ENCODE measurements at places on chromosomes 12 and 14. TPM values are rescaled to one million over a fixed set of nuclear protein-coding genes. Genes with fewer than 3 reads are reported as not detected.

DNA sequence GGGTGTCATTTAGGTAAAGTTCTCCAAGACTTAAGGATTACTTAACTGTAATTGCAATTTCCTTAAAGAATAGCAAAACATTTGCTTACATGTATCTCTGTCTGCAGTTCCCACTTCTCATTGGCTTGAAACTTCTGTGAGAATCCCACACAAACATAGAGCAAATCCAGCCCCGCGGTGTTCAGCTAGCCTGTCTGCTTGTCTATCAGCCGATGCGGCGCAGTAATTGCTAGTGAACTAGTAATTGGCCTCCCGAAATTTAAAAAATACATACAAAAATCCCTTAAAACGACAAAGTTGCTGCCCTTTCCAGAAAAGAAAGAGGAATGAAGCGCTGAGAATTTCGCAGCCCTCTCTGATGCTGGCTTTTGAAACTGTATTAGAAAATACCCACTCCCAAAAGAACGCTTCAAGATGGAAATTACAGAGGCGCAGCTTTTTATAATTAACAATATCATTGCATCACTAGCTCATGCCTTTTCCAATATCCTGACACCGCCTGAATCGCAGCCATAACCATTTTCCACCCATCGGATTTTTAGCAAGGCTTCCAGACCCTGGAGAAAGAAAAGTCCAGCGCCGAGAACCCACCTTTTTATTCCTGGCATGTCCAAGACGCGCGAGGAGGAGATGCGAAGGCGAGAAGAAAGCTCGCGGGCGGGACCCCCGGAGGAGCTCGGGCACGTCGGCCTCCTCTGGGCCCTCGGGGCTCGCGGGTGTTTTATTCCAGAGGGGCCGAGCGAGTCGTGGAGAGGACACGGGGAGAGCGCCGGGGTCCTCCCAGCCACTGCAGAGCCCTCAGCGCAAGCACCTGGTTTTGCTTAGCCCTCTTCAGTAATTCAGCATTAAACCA, 646 bp downstream of the FBLN5 start:
- peak; percentile 47 for DNase-seq

GRCh38 chr12:27554421-27555186, 30.6 kb downstream of the PPFIBP1 start:
- DNase-seq = no peak

SLC39A2 gene
- not detected for total RNA-seq

DNA sequence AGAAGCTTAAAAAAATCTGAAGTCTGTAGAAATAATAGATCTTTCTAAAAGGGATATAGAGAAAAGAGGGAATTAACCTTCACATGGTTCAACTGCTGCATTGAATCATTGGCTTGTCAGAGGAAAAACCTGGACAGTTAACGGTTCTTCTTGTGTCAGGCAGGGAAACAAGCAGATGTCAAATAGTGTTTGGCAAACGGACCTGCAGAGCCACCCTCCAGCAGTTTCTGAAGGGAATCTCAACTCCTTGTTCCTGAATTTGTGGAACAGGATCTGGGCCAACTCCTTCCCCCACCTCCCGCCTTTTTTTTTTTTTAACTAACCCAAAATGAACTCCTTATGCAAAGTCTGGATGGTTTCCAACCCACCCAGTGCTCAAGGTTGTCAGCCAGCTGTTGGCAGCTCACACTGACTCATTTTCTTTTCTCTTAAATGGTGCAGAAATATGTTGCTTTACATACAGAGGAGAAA, 187.3 kb downstream of the CAND1 start:
- DNase-seq = peak; percentile 25

- no peak for DNase-seq
These were observed 283.1 kb downstream of the MDGA2 start for GRCh38 chr14:47392326-47392725.

DNA sequence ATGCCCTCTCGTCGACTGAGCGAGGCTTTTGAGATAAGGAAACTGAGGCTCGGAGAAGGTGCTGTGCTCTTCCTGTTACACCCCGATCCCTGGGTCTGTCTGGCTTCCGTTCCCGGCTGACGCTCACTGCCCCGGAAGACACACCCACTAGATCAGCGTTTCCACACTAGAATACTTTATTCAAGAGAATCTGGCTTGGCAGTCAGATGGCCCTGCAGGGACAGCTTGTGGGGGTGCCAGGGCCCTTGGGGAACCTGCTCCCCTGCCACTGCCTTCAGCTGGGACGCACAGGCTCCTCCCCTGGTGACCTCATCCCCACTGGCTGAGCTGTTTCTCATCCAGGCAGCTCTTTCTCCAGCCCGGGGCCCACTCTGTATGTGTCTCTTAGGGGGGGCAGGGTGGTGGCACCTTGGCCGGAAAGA, 13.7 kb downstream of the PGF start:
- peak; percentile 43 for DNase-seq

GRCh38 chr12:12384571-12385340, 27.9 kb downstream of the BORCS5 start:
- DNase-seq = no peak

- DNase-seq = no peak
These were observed 36.0 kb downstream of the GCH1 start for GRCh38 chr14:54866588-54866987.

DNA sequence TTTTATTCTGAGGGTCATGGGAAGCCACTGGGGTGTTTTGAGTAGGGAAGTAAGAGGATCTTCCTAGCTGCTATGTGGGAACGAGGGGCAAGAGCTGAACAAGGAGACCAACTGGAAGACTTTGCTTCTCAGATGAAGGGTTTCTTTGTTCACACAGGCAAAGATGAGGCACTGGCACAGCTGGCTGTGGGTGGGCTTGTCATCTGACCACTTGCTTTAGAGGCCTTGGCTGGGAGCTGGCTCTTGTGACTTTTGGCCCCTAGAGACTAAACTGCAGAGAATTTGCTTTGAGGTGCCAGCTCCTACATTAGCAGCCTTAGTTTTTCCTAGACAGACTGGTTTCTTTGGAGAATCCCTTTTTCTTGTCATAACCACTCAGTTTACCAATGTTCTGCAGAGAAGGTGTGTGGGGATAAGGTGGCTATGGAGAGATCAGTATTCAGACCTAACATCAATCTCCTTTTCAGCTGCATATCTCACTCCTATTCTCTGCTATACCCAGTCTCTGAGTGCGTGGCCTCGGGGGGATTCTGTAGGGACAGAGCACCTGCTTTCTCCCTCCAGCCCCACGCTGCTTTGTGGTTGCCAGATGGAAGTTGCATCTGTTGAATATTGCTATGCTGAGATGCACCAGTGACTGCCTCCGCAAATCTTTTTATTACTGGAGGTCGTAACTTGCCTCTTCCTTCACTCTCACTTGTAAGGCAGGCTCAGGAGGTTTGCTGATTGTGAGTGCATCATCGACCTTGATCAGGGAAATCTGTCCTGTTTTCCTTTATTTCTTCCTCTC, 12.7 kb downstream of the PPP2R5C start:
- DNase-seq = no peak

TTC9 gene
- 0.10 TPM for total RNA-seq

GRCh38 chr14:70084226-70084625, 104.5 kb downstream of the SLC8A3 start:
- no peak for DNase-seq

SPTB gene
- total RNA-seq = 0.69 TPM

GRCh38 chr12:75706786-75707605, 195.6 kb upstream of the KRR1 start:
- DNase-seq = peak; percentile 16

GRCh38 chr14:70893062-70893845, 14.0 kb upstream of the PCNX1 start:
- no peak for DNase-seq

NFE2 gene
- total RNA-seq = 0.37 TPM

GRCh38 chr14:24634158-24634557, at the start of gene GZMB:
GZMB (minus strand) TSS chr14:24634190; CDS start chr14:24634160, 30 bp downstream.
- no peak for DNase-seq

GRCh38 chr14:32244404-32244803, 41.3 kb upstream of the RNU6-8 start:
- no peak for DNase-seq

DHRS1 gene
- total RNA-seq = 36.3 TPM

GRCh38 chr14:77194706-77195105, 13.1 kb downstream of the TMEM63C start:
- no peak for DNase-seq

DNA sequence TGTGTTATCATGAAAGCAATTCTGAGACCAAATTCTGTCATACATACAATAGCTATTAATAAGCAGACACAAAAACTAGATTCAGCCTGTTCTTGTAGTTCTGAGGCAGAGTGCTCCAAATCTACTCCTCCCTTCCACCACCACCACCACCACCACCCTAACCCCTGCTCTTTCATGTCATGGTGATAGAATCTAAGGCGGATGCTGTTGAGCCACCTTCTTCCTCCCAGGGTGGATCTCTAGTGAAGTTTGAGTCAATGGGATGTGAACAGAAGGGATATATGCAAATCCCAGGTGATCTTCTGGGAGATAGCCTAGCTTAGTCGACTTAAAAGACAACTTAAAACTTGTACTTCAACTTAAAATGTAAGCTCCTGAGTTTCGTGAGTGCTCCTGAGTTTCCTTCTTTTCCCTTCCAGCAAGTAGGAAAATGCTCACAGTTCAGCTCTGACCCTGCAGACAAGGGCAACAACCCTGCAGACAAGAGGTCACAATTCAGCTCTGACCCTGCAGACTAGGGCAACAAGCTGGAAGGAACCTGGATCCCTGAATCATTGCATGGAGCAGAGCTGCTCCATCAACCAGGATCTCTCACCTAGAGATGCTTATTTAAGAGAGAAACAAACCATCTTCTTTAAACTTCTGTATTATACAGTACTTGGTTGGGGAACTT, 204.1 kb downstream of the TTC8 start:
- DNase-seq = no peak

DNA sequence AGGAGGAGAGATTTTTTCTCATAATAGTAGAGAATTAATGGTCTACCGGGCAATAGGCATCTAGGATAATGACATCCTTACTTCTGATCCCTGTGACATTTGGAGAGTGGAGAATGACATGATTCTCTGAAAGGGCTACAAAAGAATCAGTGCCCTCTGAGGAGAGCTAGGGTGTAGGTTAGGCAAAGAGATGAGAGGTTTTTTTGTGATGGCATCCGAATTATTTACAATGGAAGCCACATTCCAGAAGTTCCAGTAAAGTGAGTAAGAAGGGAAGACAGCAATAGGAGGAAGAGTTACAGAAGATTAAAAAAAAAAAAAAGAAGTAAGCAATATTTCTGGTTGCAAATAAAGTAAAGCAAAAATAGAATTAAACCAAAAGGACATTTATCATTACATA, 478.0 kb downstream of the RMST start:
- DNase-seq = no peak

GRCh38 chr12:110798461-110798860, 48.3 kb upstream of the CCDC63 start:
- DNase-seq = no peak

BMP4 gene
- 10.3 TPM for total RNA-seq

DNA sequence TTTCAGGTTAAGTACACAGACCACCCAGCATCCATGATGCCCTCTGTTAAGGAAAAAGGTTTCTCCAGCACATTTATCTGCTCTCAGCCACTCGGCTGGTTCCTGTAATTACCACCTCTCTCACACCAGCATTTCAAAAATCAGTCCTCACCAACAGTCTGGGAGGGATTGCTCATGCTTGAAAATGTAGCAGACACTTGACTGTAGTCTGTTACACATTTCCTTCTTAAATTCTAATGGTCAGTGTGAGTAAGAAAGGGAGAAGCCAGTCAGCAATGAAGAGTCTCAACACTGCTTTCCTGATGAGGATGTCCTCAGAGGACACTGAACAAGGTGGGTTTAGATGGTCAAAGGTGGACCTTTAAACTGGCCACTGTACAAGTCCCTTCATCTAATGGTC, 6.0 kb downstream of the ZBTB39 start:
- DNase-seq = peak; percentile 45

DNA sequence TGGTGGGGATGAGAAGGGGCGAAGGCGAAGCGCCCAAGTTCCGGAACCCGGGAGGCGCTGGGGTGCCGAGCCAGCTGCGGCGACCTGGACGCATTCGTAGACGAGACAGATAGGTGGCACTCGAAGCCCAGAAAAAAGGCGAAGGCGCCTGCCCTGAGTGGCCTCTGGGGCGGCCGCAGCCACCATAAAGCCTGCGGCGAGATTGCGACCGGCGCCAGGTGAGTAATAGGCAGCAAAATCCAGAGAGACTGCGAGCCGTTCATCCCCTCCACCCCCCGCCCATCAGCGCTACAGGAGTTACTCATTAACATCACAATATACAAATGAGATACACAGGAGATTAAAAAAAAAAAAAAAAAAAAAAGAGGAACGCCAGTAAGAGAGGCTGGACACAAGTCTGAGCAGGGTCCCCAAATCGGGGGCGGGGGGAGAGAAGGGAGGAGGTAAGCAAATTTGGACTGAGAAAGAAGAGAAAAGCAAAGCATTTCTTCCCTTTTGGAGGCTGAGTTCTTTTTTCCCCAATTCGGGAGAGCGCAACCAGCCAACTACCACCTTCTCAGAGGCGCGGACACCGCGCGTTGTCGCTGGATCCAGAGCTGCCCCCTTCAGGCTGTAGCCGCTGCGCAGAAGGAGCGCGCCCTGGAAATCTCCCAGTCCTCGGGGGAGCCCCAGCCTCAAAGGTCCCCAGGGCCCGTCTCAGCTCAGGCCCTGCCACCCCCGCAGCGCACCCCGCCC, 15.7 kb downstream of the TBX3 start:
- DNase-seq = peak; percentile 95

GRCh38 chr12:53241623-53242412, 9.8 kb upstream of the RARG start:
- DNase-seq = no peak

DNA sequence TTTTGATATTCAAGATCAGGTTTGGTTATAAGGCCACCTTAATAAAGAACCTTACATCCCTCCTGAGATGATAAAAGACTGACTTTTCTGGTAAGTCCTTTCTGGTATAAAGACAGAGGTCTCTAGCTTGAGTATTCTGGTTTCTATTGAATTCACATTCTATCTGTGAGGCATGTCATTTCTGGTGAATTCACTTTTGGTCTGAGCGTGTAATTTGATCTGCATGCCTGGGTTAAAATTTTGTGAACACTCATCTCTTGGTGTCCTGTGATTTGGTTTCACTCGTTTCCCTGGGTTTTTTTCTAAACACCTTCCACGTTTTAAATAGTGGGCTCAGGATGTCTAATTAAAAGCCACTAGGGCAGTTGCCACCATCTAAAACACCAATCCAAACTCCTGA, 12.2 kb downstream of the EIF5 start:
- peak; percentile 6 for DNase-seq

GRCh38 chr12:47813511-47814196, 6.0 kb downstream of the HDAC7 start:
- no peak for DNase-seq

OVCH1 gene
- total RNA-seq = not detected

- no peak for DNase-seq
These were observed 12.1 kb downstream of the ETV6 start for GRCh38 chr12:11661491-11662089.

RIPK3 gene
- not detected for total RNA-seq

GRCh38 chr12:32397696-32398095, 1.7 kb upstream of the FGD4 start:
- DNase-seq = no peak

DNA sequence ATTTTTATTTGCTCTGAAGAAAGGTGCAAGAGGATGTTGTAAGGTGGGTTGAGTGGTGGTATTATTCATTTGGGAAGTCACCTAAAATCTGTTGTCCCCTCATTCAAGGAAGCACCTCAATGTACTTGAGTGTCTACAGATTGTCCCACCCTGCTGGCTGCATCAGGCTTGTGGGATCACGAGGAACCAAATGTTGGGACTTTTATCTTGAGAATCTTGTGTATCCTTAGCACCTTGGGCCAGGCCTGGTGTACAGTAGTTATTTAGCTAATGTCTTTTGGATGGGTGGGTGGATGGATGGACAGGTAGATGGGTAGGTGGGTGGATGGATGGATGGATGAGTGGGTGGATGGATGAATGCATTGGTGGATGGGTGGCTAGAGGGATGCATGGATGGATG, 519.3 kb downstream of the BCL11B start:
- no peak for DNase-seq
